ENCODE measurements at places on chromosomes 13 and 19. TPM values are rescaled to one million over a fixed set of nuclear protein-coding genes. Genes with fewer than 3 reads are reported as not detected.

The FAM124A gene
- total RNA-seq, result 1.7 TPM

The NLRP8 gene
- not detected for total RNA-seq

The PGLYRP2 gene
- not detected for total RNA-seq

The DHPS gene
- total RNA-seq, result 55.9 TPM

The ZNF653 gene
- 6.4 TPM for total RNA-seq

The GRIK5 gene
- total RNA-seq, result not detected

The ZGLP1 gene
- total RNA-seq, result 0.28 TPM

The MCEMP1 gene
- total RNA-seq, result not detected

The NCR1 gene
- total RNA-seq, result not detected

The UQCR11 gene
- total RNA-seq, result 125 TPM

The SLC6A16 gene
- total RNA-seq, result not detected

The ZNF284 gene
- 2.7 TPM for total RNA-seq

The LRRC8E gene
- total RNA-seq, result 6.3 TPM

The EMP3 gene
- total RNA-seq, result 130 TPM

The CYP4F8 gene
- total RNA-seq, result 0.14 TPM

The CEACAM20 gene
- not detected for total RNA-seq

The APBA3 gene
- 11.7 TPM for total RNA-seq

The POSTN gene
- 396 TPM for total RNA-seq

The C2CD4C gene
- not detected for total RNA-seq

The CERS1 gene
- total RNA-seq, result 0.85 TPM

The LHFPL6 gene
- 111 TPM for total RNA-seq

The C3 gene
- 8.1 TPM for total RNA-seq

The SETDB2 gene
- total RNA-seq, result 9.4 TPM

The DMAC2 gene
- 30.2 TPM for total RNA-seq

The OR7D2 gene
- total RNA-seq, result not detected

The CFAP97D2 gene
- total RNA-seq, result not detected

The BST2 gene
- total RNA-seq, result 5.4 TPM

The GAPDHS gene
- total RNA-seq, result not detected

The HSPB6 gene
- total RNA-seq, result 50.3 TPM

The ZNF555 gene
- 4.3 TPM for total RNA-seq

The PRR19 gene
- total RNA-seq, result 0.14 TPM

The ZNF575 gene
- total RNA-seq, result 0.28 TPM

The FARP1 gene
- total RNA-seq, result 30.6 TPM

The SBK2 gene
- total RNA-seq, result not detected

The IL12RB1 gene
- 0.18 TPM for total RNA-seq

The PTPRH gene
- 5.5 TPM for total RNA-seq

Data from smooth muscle cell of bladder (primary cell).